ENCODE measurements at places on chromosomes 4 and X. TPM values are rescaled to one million over a fixed set of nuclear protein-coding genes. Genes with fewer than 3 reads are reported as not detected.

- no peak for DNase-seq
- peak overlapping the region; percentile 85 for H3K27ac ChIP-seq
- peaks cover 8% of the 10 kb centered on the region for H3K4me1 ChIP-seq
- no peak overlapping the region for H3K4me3 ChIP-seq
These were observed 51.6 kb downstream of the RS1 start for GRCh38 chrX:18620349-18620748.

GRCh38 chr4:95272036-95272435 is 276.7 kb downstream of the UNC5C start:
- DNase-seq: no peak
- H3K4me1 ChIP-seq: no peaks in the 10 kb centered on the region
- no peaks in the 10 kb centered on the region for H3K36me3 ChIP-seq
- no peak overlapping the region for H3K4me3 ChIP-seq
- H3K27me3 ChIP-seq: no peaks in the 10 kb centered on the region

GRCh38 chrX:129665916-129666644 is 11.3 kb upstream of the APLN start:
- H3K27me3 ChIP-seq: no peaks in the 10 kb centered on the region
- H3K4me3 ChIP-seq: no peak overlapping the region
- DNase-seq: no peak
- no peak overlapping the region for H3K27ac ChIP-seq
- H3K4me1 ChIP-seq: no peaks in the 10 kb centered on the region

GRCh38 chr4:102105983-102106382 is 239.3 kb downstream of the SLC39A8 start:
- H3K27ac ChIP-seq: no peak overlapping the region
- no peaks in the 10 kb centered on the region for H3K27me3 ChIP-seq
- no peak overlapping the region for H3K4me3 ChIP-seq
- H3K4me1 ChIP-seq: no peaks in the 10 kb centered on the region
- DNase-seq: no peak

The ASMT gene
- total RNA-seq: not detected

DNA sequence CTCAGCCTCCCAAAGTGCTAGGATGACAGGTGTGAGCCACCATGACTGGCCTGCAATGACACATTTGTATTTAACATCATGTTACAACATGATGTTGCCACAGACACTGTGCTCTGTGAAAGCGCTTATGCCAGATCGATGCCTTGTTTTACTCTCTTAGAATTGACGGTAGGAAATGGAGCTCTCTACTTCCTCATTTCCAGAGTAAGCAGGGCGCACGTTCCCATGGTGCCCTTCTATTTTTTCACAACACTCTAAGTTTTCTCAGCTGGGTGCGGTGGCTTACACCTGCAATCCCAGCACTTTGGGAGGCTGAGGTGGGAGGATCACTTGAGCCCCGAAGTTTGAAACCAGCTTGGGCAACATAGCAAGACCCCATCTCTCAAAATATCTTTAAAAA is 60.7 kb upstream of the DHRSX start:
- no peaks in the 10 kb centered on the region for H3K27me3 ChIP-seq
- no peaks in the 10 kb centered on the region for H3K36me3 ChIP-seq
- no peak for DNase-seq
- no peaks in the 10 kb centered on the region for H3K4me1 ChIP-seq
- no peak overlapping the region for H3K27ac ChIP-seq
- H3K4me3 ChIP-seq: no peak overlapping the region

GRCh38 chr4:87360338-87360935 is 30.6 kb downstream of the HSD17B11 start:
- H3K4me1 ChIP-seq: peaks cover 13% of the 10 kb centered on the region
- no peak overlapping the region for H3K4me3 ChIP-seq
- H3K27ac ChIP-seq: peak overlapping the region; percentile 35
- H3K36me3 ChIP-seq: no peaks in the 10 kb centered on the region
- no peak for DNase-seq
- no peaks in the 10 kb centered on the region for H3K27me3 ChIP-seq

- no peaks in the 10 kb centered on the region for H3K27me3 ChIP-seq
- no peaks in the 10 kb centered on the region for H3K4me1 ChIP-seq
- H3K36me3 ChIP-seq: no peaks in the 10 kb centered on the region
- no peak overlapping the region for H3K4me3 ChIP-seq
- DNase-seq: no peak
These were observed 51.7 kb upstream of the STPG2 start for GRCh38 chr4:98195005-98195404.

The TMEM31 gene
- not detected for total RNA-seq

DNA sequence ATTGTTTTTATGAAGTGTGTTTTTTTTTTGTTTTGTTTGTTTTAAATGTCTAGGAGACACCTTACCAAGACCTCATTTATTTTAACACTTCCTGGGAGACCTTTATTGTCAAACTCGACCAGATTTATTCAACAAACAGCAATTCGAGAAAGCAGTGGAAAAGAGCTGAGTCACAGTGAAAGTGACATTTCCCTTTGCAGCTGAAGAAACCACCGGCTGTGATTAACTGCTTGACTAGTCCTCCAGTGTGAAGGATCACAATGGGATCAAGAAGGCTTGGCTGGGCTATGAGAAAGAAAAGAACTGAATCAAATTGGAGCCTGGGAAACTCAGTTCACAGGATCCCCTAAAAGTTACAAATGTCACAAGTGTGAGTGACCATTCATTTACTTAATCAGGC is 11.9 kb upstream of the ADH7 start:
- H3K27ac ChIP-seq: no peak overlapping the region
- DNase-seq: no peak

The TTC29 gene
- not detected for total RNA-seq

DNA sequence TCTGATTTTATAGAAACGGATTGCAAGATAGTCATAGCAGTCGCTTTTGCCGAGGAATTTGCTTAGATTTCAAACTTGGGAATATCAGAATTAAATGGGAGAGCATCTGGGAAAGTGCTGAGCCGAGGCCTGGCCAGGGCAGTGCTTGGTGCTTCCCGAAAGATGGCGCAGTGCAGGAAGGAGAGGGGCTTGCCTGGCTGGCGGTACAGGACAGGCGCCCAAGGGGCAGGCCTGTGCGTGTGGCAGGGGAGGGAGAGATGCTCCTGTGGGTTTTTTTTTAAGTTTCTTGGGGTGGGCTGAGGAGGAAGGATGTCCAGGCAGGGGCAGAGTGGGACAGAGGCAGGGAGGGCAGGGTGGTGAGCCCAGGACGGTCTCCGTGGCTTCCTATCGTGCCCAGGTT is 241.1 kb downstream of the AFAP1 start:
- no peaks in the 10 kb centered on the region for H3K27me3 ChIP-seq
- no peak overlapping the region for H3K27ac ChIP-seq
- no peaks in the 10 kb centered on the region for H3K36me3 ChIP-seq
- no peaks in the 10 kb centered on the region for H3K4me1 ChIP-seq
- DNase-seq: no peak

The SNX25 gene
- total RNA-seq: 11.4 TPM

DNA sequence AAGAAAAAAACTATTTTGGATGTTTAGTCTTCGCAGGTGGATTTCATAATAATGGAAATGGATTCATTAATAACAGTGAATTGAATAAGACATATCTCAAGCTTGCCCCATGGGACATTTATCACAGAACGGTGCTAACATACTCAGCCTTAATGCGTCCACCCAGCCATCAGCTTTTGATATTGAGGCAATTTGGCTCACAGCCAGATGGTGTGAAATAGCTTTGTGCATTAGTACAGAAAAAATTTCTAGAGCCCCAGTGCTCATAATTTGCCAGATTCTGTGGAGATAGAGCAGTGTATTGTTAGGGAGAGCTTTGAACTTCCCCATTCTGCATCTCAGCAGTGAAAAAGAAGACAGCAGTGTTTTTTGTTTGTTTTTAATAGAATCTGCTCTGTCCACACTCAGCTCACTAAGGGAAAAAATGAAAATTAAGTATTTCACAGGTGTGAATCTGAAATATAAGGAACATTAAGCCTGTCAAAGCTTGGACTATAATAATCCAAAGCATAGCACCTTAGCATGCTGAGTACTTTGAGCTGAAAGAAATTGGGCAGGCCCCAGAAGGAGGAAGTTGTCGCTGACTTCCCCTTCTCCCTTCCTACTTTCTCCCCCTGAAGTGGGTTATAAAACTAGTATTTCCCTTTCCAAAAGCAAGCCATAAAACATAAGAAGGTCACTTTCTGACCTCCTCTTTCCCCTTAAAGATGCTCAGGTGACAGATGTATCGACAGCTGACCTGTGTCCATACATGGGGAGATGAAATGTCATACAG is 295.8 kb downstream of the MAGEB5 start:
- H3K4me1 ChIP-seq: no peaks in the 10 kb centered on the region
- no peak overlapping the region for H3K4me3 ChIP-seq
- no peak overlapping the region for H3K27ac ChIP-seq
- no peaks in the 10 kb centered on the region for H3K36me3 ChIP-seq

The MAGEA6 gene
- total RNA-seq: not detected

The ARHGAP36 gene
- total RNA-seq: not detected

GRCh38 chr4:136922066-136922465 is 610.2 kb downstream of the PCDH18 start:
- no peaks in the 10 kb centered on the region for H3K4me1 ChIP-seq
- H3K36me3 ChIP-seq: no peaks in the 10 kb centered on the region
- H3K4me3 ChIP-seq: no peak overlapping the region
- no peak for DNase-seq
- no peak overlapping the region for H3K27ac ChIP-seq
- no peaks in the 10 kb centered on the region for H3K27me3 ChIP-seq

- no peak for DNase-seq
- H3K4me1 ChIP-seq: no peaks in the 10 kb centered on the region
- no peak overlapping the region for H3K4me3 ChIP-seq
- H3K36me3 ChIP-seq: no peaks in the 10 kb centered on the region
These were observed 55.0 kb downstream of the PAPSS1 start for GRCh38 chr4:107665001-107665400.

Measured in pancreas (tissue), 10 donors.